ENCODE measurements at places on chromosomes 7 and 10. TPM values are rescaled to one million over a fixed set of nuclear protein-coding genes. Genes with fewer than 3 reads are reported as not detected.

NUB1 gene
- 41.5 TPM for total RNA-seq

STEAP1B gene
- total RNA-seq: 5.6 TPM

ABCC2 gene
- total RNA-seq: 1.9 TPM

SDK1 gene
- 4.3 TPM for total RNA-seq

C7orf33 gene
- total RNA-seq: not detected

TMEM236 gene
- 0.05 TPM for total RNA-seq

CAV2 gene
- 35.5 TPM for total RNA-seq

FFAR4 gene
- not detected for total RNA-seq

VAX1 gene
- 26.3 TPM for total RNA-seq

PRXL2A gene
- 147 TPM for total RNA-seq

WDFY4 gene
- total RNA-seq: 0.54 TPM

IRF5 gene
- 3.9 TPM for total RNA-seq

PRKAR2B gene
- 28.4 TPM for total RNA-seq

NKX2-3 gene
- total RNA-seq: 0.82 TPM

BAG3 gene
- total RNA-seq: 24.6 TPM

PANK1 gene
- 16.2 TPM for total RNA-seq

MEIG1 gene
- 0.80 TPM for total RNA-seq

PRPS1L1 gene
- not detected for total RNA-seq

STK31 gene
- total RNA-seq: 0.33 TPM

PRKCQ gene
- total RNA-seq: 24.0 TPM

CPA1 gene
- not detected for total RNA-seq

TUBAL3 gene
- total RNA-seq: not detected

OR2A1 gene
- total RNA-seq: not detected

CASD1 gene
- 28.8 TPM for total RNA-seq

FAM25A gene
- not detected for total RNA-seq

SPDYE8 gene
- 0.13 TPM for total RNA-seq

TMEM140 gene
- not detected for total RNA-seq

GPRIN2 gene
- total RNA-seq: 0.31 TPM

CYP26A1 gene
- total RNA-seq: 0.64 TPM

PTF1A gene
- total RNA-seq: not detected

DPYSL4 gene
- 15.0 TPM for total RNA-seq

MSS51 gene
- total RNA-seq: 2.0 TPM

ADCY1 gene
- 50.7 TPM for total RNA-seq

DYNC1I1 gene
- total RNA-seq: 3.1 TPM

PRSS2 gene
- total RNA-seq: 2.0 TPM

ERVW-1 gene
- not detected for total RNA-seq

LEP gene
- not detected for total RNA-seq

MMRN2 gene
- 563 TPM for total RNA-seq

HOXA6 gene
- not detected for total RNA-seq

ASL gene
- 48.3 TPM for total RNA-seq

ZNF467 gene
- 64.2 TPM for total RNA-seq

NPSR1 gene
- total RNA-seq: not detected

ANKRD61 gene
- total RNA-seq: not detected

CREB5 gene
- 5.6 TPM for total RNA-seq

HACD1 gene
- 17.9 TPM for total RNA-seq

ASB15 gene
- total RNA-seq: not detected

SFMBT2 gene
- total RNA-seq: 16.0 TPM
